ENCODE measurements at places on chromosomes 3 and 15.

GRCh38 chr15:39974656-39975230 lies 40.8 kb downstream of the EIF2AK4 start:
- DNase-seq: no peak

GRCh38 chr15:73233623-73234022 lies 135.1 kb downstream of the HCN4 start:
- no peak for DNase-seq

DNA sequence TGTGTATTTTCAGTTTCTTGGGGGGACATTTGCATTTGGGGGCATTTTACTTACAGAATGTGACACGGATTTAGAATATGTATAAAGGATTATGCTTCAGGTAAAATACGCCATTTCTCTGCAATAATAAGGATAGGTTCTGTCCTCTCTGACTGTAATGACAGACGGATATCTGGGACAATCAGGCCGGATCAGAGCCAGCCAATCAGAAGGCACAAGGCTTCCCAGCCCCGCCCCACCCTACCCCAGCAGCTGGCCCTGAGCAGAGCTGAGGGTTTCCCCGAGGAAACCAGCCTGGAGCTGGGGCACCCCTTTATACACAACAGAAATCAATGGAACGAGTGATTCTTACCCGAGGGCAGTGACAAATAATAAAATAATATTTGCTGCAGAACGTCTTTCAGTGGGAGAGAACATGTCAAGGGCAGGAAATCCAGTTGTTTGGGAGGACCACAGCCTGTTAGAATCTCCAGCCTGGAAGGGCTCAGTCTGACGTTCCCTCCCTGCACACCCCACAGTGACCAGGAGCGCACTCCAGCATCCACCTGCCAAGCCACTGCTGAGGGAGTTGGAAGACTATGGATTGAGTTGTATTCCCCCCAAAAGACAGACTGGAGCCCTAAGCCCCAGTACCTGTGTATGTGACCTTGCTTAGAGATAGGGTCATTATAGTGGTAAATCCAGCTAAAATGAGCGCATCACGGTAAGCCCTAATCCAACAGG lies 30.3 kb upstream of the SEC13 start:
- peak; percentile 47 for DNase-seq

DNA sequence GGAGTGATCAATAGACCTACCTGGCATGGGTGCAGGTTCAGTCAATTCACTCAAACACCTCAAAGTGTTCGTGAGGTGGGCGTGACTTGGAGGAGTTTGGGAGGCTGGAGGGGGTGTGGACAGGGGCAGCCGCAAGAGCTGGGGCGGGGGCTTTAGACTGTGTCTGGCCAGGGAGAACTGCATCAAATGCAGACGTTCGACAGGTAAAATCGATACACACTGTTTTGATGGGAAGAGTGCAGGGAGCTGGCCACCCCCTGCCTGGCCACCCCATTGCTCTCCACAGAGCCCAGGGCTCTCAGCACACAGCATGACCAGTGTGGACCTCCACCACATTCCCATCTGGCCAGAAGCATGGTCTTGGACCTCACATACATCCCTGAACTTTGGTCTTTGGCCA lies 412.1 kb downstream of the OCA2 start:
- no peak for DNase-seq

DNA sequence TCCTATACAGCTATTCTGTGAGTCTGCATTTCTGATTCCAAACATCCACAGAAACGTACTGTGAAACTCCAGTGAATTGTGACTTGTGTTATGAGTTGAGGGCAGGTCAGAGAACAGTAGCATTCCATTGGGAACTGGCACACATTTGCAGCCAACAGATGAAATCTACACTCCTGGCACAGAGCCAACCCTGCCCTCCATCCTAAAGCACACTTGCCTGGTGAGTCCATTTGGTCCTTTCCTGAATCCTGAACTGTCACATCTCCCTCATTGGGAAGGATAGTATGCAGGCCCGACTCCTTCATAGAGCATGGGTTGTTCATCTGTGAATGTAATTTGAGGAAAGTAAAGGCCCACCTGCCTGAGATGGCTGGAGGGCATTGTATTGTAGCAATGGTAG lies 314.3 kb upstream of the RASGRP1 start:
- no peak for DNase-seq

GRCh38 chr15:98957655-98958054 lies 49.9 kb downstream of the PGPEP1L start:
- no peak for DNase-seq

DNA sequence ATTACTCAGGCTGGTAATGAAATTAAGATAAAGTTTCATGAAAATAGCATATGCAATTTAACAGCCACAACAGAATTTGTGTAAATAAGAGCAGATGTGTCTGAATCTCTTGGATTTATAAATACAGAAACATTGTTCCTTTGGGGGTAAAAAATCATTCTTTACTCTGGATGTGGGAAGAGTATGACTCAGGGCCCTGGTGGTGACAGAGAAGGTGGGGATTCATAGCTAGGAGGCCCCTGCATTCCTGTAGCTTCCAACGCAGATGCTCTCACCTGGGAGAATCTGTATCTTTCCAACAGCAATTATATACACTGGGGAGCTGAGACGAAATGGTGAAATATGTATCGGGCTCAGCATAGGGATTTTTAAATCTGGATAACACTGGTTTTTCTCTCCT lies 167.6 kb upstream of the CADPS start:
- no peak for DNase-seq

- DNase-seq: no peak
These were observed 141.1 kb downstream of the PTPRG start for GRCh38 chr3:61702453-61702852.

DNA sequence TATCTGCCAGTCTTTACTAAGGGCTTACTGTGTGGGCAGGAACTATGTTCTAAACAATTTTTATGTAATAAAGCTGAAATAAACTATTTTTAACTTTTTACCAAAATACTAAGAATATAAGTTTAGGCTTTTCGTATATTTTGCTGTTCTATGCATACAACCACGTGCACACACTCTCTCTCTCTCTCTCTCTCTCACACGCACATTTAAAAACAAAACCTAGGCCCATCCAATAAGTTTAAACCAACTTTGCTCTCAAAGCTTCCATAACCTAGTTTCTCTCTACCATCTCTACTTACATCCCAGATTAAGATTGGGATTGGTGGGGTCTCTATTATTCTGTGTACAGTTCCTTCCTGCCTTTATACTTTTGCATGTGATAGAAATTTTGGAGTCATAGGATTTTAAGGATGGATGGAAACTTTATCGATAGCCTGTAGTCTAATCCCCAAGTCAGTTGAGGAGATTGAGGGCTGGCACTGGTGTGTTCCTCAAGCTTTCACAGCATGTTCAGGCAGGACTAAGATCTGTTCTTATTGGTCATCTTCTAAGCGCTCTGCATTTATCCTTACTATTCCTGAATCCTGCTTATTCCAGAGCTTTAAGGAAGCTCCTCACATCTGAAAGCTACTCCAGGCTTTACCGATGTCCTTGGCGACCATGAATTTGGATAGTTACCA lies 1.8 kb downstream of the GPR171 start:
- no peak for DNase-seq

GRCh38 chr15:59516655-59517461 lies 78.9 kb downstream of the FAM81A start:
- no peak for DNase-seq

GRCh38 chr15:100878648-100879047 lies 983 bp upstream of the ALDH1A3 start:
- peak; percentile 27 for DNase-seq

- peak; percentile 81 for DNase-seq
These were observed at the start of gene STAC for GRCh38 chr3:36380221-36381031. TSS of gene STAC (plus strand) at chr3:36380504. CDS start at chr3:36380644, 140 bp downstream.

DNA sequence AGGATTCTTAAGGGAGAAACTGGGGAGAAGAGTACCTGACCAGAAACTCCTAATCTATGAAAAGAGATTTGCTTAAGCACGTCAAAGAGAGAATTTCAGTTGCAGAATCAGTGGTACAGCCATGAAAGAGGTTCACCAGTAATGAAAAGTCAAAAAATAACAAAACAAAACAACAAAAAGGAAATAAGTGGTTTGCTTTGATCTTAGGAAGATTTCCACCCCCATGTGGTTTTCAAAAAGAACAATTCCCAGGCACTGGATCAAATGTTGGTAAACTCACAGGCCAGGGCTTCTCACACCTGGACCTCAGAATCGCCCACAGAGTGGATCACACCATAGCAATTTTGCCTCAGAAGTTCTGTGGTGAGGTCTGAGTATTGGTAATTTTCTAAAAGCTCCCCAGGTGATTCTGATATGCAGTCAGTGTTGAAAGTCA lies 67.5 kb downstream of the TMEM39A start:
- no peak for DNase-seq

DNA sequence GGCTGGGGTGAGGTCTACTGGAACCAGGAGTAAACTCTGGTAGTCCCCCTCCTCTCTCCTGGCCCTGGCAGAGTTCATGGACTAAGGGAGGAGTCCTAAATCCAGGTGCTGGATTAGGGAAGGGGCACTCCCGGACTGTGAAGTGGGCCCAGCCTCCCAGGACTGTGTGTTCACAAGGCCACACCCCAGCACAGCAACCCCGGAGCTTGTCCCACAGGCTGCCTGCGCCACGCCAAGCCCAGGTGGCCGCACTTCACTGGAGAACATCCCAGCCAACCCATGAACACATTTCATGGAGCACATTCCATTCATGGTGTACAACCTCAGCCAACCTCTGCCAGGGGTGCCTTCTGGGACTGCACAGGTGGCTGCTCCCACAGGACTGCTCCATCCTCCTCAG lies 8.2 kb downstream of the ARPIN start:
- no peak for DNase-seq

DNA sequence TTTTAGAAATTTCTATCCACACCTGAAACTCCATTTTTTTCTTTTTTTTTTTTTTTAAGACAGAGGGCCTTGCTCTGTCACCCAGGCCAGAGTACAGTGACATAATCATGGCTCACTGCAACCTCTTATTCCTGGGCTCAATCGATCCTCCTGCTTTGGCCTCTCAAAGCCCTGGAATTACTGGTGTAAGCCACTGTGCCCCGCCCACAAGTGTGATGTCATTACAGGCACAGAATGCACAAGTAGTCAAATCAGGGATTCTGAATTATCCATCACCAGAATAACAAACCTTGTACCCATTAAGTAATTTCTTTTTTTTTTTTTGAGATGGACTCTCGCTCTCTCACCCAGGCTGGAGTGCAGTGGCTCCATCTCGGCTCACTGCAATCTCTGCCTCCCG lies 1.9 kb downstream of the UQCRC1 start:
- DNase-seq: peak; percentile 23

DNA sequence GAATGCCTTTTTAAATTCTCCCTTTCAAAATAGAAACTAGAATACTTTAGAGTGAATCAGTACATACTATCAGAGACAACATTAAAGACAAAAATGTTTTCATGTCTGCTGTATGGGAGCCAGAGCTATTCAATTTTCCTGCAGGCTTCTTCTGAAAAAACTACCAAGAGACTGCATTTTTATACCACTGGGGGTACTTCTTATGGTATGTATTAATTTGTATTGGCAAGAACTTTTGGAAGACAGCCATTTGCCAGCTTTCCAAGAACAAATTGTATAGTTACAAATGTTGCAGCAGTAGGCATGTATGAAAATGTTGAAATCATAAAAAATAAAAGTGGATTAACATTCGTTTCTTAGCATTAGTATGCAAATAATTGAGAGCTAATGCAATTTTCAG lies 1010.0 kb upstream of the CADM2 start:
- no peak for DNase-seq

All from NCI-H82 (cell line).